RPMI7951 (cell line): ENCODE measurements at places on chromosomes 7 and 10. TPM values are rescaled to one million over a fixed set of nuclear protein-coding genes. Genes with fewer than 3 reads are reported as not detected.

DNA sequence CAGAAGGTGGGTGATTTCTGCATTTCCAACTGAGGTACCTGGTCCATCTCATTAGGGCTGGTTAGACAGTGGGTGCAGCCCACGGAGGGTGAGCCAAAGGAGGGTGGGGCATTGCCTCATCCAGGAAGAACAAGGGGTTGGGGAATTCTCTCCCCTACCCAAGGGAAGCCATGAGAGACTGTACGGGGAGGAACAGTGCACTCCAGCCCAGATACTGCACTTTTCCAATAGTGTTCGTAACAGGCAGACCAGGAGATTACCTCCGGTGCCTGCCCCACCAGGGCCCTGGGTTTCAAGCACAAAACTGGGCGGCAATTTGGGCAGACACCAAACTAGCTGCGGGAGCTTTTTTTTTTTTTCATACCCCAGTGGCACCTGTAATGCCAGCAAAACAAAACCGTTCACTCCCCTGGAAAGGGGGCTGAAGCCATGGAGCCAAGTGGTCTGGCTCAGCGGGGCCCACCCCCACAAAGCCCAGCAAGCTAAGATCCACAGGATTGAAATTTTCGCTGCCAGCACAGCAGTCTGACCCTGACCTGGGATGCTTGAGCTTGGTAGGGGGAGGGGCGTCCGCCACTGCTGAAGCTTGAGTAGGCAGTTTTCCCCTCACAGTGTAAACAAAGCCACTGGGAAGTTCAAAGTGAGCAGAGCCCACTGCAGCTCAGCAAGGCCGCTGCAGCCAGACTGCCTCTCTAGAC lies 31.2 kb downstream of the ARMC10 start:
- no peak for DNase-seq

COL1A2 gene
- total RNA-seq: 1,601 and 1,652 TPM in 2 replicates

DNA sequence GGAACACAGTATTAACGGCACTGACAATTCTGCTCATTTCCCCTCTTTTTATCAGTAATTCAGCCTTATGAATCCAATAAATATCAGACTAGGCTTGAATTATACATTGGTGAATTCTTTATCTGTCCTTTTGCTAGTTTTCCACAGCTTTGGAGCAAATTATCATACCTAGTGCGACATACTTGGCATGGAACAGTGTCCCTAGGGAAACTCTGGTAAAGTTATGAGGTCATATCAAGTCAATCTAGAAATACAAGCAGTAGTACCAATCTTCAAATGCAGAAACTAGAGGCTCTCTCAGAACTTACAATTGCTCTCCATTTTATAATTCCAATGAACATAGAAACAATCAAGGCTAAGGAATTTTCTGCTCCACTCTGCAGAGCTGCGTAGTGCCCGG lies 449.3 kb upstream of the NPVF start:
- no peak for DNase-seq

DNA sequence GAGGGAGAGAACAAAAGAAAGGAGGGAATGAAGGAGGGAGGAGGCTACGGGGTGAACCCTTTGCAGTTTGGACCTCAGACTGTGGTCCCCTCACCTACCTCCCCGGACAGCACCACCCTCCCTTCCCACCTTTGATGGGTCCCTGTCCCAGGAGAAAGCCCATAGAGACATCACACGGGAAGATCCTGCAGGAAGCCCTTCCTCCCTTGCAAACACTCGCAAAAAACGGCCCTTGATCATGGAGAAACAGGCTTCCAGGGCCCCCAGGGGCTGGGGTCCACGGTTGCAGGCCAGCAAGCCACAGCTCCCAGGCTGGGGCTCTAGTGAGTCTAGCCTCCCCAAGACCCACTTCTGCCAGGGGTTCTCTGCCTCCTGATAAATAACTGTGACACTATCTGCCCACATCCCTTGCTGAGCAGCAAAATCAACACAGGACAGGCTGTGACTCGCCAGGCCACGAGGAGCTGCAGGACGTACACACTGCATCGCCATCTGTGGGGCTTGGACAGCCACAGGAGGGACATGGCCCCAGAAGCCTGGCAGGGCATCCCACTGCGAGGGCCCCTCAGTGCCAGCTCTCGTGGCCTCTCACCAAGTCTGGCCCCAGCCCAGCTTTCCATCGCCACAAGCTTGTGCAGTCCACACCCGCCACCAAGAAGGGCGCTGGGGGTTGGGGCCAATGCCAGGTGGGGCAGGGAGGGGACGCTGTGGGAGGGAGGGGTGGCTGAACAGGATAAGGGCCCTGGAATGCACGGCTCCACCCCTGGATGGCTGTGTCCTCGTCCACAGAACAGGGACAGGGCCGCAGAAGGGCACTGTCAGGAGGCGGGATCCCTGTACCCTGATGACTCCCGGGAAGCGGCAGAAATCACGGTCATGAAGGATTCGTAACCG lies 34.2 kb downstream of the PDGFA start:
- no peak for DNase-seq

PDE1C gene
- total RNA-seq: 17.5 and 19.1 TPM in 2 replicates

GRCh38 chr10:1706711-1707110 lies 30.6 kb downstream of the ADARB2 start:
- DNase-seq: no peak

GRCh38 chr7:18213652-18214051 lies 186.0 kb upstream of the PRPS1L1 start:
- no peak for DNase-seq

OSBPL3 gene
- total RNA-seq: 35.0 and 39.4 TPM in 2 replicates

CREB5 gene
- 2.9 and 3.8 TPM in 2 replicates for total RNA-seq

GRCh38 chr10:62133618-62134017 lies 135.0 kb downstream of the RTKN2 start:
- no peak for DNase-seq

TMEM176B gene
- total RNA-seq: not detected in 2 replicates

GRCh38 chr7:47846138-47846836 lies 102.0 kb downstream of the PKD1L1 start:
- DNase-seq: peak; percentile 65

MYO3A gene
- not detected in 2 replicates for total RNA-seq

DNA sequence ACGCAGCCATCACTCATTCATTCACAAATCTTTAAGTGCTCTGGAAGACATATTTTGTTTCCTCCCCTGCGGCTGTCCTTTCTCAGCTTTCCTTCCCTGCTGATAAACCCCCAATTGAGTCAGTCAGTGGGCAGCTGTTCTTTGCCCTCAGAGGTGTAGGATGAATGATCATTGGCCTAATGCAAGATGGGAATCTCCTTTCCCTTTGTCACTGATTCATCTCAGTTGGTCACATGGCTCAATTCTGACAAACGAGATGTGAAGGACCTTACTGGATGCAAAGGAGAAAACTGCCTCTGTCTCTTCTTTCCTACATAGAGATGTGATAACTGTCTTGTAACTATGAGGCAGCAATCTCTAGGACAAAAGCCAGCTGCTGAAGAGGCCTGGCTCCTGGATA lies 44.6 kb downstream of the COL28A1 start:
- peak; percentile 54 for DNase-seq

- no peak for DNase-seq
These were observed 27.3 kb downstream of the SNX10 start for GRCh38 chr7:26318921-26319320.

DNA sequence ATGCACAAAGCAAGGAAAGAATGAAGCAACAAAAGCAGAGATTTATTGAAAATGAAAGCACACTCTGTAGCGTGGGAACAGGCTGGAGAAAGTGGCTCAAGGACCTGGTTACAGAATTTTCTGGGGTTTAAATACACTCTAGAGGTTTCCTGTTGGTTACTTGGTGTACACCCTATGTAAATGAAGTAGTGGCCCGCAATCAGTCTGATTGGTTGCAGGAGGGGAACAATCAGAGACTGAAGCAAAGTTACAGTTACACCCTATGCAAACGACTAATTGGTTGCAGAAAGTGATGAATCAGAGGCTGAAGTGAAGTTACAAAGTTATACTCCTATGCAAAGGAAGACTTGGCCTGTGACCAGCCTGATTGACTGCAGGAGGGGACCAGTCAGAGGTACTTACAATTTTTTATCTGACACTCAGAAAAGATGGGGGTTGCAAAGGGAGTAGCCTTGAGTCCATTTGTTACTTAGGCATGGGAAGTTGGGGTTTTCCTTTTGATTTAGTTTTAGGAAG lies 3.6 kb upstream of the MTPN start:
- peak; percentile 97 for DNase-seq
